ENCODE measurements at places on chromosomes 11 and 22. TPM values are rescaled to one million over a fixed set of nuclear protein-coding genes. Genes with fewer than 3 reads are reported as not detected.

- no peaks in the 10 kb centered on the region for H3K4me1 ChIP-seq
- H3K27me3 ChIP-seq = no peaks in the 10 kb centered on the region
- no peak overlapping the region for H3K4me3 ChIP-seq
- H3K27ac ChIP-seq = no peak overlapping the region
These were observed 1.6 kb upstream of the ELFN2 start for GRCh38 chr22:37428649-37429586.

GRCh38 chr11:79078999-79079398 lies 361.8 kb downstream of the TENM4 start:
- no peak overlapping the region for H3K4me3 ChIP-seq
- no peaks in the 10 kb centered on the region for H3K36me3 ChIP-seq
- DNase-seq = no peak
- no peaks in the 10 kb centered on the region for H3K27me3 ChIP-seq

DNA sequence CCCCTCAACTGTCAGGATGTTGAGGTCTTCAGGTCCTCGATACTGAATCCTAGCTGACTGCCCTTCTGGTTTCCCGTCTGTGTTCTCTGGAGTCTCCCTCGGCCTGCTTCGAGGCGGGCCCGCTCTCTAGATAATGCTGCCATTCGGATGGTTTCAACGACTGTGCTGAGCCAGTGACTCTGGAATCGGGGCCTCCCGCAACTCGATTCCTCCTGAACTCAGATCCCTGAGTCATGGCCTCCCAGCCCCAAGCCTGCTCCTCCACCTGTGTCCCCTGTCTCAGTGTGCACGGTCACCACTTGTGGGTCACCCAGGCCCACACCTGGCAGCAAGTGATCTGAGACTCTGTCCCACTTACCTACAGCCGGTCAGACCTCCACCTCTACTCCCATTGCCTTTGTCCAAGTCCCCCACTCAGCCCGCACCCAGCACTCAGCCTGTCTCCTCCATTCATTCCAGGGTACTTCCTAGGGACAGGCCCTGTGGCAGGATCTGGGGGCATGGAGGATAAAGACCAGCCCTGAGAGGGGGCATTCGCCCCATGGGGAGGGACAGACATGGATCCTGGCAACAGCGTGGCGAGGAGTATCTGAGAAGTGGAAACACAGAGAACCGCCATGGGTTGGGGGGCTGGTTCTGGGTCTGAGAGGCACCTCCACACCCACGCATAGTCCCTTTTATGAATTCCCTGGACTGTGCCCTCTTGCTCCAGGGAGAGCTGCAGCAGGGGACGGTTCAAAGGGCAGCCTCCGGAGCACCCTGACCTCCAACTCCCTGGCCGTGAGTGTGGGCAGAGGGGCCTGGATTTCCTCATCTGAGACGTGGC lies 14.3 kb downstream of the MPST start:
- no peak overlapping the region for H3K27ac ChIP-seq
- no peak overlapping the region for H3K4me3 ChIP-seq

DNA sequence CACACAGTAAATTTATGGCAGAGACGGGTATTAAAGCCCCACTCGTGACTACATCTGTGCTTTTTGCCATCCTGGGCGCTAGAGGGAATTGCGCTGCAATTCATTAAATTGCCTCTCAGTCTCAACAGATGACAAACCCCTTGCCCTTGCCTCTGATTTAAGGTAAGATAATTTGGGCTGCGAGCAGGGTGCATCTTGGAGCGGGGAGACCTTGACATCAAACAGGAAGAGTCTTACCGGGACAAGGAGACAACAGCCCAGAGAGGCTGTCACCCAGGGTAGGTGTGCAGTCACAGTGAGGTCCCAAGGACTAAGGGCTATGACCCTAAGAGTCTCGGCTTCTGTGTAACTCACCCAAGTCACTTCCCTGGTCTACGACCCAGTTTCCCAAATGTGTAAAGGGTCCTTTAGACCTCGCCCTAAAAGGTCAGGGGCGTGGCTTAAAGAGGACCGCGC lies 449 bp upstream of the TOM1 start:
- DNase-seq = no peak
- H3K27ac ChIP-seq = peak overlapping the region; percentile 5
- H3K36me3 ChIP-seq = peaks cover 14% of the 10 kb centered on the region
- H3K4me1 ChIP-seq = peaks cover 17% of the 10 kb centered on the region
- H3K27me3 ChIP-seq = no peaks in the 10 kb centered on the region

GRCh38 chr11:1744891-1745700 lies 5.3 kb downstream of the IFITM10 start:
- H3K27ac ChIP-seq = no peak overlapping the region
- H3K4me1 ChIP-seq = no peaks in the 10 kb centered on the region
- H3K4me3 ChIP-seq = no peak overlapping the region
- H3K27me3 ChIP-seq = no peaks in the 10 kb centered on the region

DNA sequence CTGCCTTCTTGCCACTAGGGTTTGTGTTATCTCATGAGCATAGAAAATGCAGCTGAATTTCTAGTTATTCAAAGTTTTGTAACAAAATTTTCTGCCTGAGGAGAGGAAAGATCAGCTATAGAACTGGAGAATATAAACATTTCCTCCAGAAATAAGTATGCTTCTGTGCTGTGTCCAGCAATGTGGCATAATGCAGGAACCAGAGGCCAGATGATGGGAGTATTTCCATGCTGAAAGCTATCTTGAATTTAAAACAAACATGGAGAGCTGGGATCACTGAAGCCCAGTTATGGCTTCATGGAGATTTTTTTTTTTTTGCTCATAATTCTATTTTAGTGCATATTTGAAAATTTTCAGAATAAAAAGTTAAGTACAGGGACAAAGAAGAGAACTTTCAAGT lies 608.2 kb downstream of the SOX6 start:
- no peak for DNase-seq
- H3K27ac ChIP-seq = no peak overlapping the region
- H3K4me3 ChIP-seq = no peak overlapping the region
- no peaks in the 10 kb centered on the region for H3K4me1 ChIP-seq
- no peaks in the 10 kb centered on the region for H3K27me3 ChIP-seq

GRCh38 chr22:36027579-36027934 lies 1.1 kb downstream of the RBFOX2 start:
- peaks cover 38% of the 10 kb centered on the region for H3K4me1 ChIP-seq
- peak overlapping the region; percentile 84 for H3K4me3 ChIP-seq
- no peaks in the 10 kb centered on the region for H3K27me3 ChIP-seq
- DNase-seq = peak; percentile 52
- H3K27ac ChIP-seq = no peak overlapping the region

- H3K36me3 ChIP-seq = no peaks in the 10 kb centered on the region
- no peaks in the 10 kb centered on the region for H3K27me3 ChIP-seq
- no peaks in the 10 kb centered on the region for H3K4me1 ChIP-seq
- no peak for DNase-seq
These were observed 23.6 kb downstream of the MS4A6A start for GRCh38 chr11:60159284-60159683.

GRCh38 chr22:37206118-37206840 lies 6.0 kb downstream of the SSTR3 start:
- H3K36me3 ChIP-seq = no peaks in the 10 kb centered on the region
- no peak overlapping the region for H3K27ac ChIP-seq
- no peak for DNase-seq
- H3K4me1 ChIP-seq = no peaks in the 10 kb centered on the region

DNA sequence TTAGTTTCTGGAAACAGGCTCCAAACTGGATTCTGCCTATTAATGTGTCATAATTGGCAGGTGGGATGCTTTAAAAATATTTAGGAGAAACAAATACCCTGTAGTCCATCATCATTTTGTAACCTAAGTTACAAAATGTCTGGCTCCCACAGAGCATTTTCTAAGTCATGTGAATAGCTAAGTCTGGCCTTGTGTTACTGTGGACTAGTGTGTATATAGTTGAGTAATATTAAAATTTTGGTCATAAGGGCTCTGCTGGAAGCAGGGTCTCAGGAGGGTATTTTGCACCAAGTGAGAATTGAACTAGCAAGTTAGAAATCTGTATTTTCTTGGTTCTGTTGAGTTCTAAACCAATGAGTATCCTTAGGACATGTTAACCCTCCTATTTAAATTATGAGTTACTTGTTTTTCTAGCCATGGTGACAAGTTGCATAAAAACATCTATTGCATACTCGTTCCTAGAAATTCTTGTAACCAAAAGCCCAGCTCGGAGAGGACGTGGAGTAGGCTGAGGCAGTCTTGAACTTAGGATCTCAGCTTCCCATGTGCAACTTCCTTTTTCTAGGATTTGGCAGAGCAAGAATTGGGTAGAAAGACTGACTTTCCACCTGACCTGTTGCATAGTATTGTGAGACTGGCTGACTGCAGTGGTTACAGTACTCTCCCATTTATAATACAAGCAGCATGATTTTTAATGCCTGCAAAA lies 5.4 kb downstream of the PTPMT1 start:
- no peaks in the 10 kb centered on the region for H3K27me3 ChIP-seq
- no peak for DNase-seq
- H3K36me3 ChIP-seq = peaks cover 48% of the 10 kb centered on the region
- H3K27ac ChIP-seq = no peak overlapping the region
- H3K4me3 ChIP-seq = no peak overlapping the region

- peak; percentile 100 for DNase-seq
- peaks cover 93% of the 10 kb centered on the region for H3K4me1 ChIP-seq
- no peaks in the 10 kb centered on the region for H3K27me3 ChIP-seq
- H3K27ac ChIP-seq = peak overlapping the region; percentile 94
These were observed 107.1 kb upstream of the DDI1 start for GRCh38 chr11:103929170-103929903.

DNA sequence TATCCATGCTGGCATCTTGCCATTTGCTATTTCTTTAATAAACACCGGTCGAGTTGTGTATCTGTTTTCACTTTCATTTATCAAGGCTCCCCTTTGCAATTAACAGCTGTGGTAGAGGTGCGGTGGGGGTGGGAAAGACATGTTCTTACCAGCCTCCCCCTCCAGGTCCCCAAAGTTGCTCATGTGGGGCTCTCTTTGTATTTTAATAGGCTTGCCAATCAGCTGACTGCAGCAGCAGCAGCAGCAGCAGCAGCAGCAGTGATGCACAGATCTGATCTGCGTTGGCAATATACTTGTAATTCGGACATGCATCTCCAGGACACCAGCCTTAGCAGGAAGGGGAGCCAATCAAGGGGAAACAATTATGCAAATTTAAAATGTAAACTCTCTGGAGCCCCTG lies 40.3 kb upstream of the E2F8 start:
- H3K27ac ChIP-seq = peak overlapping the region; percentile 29
- DNase-seq = peak; percentile 78
- H3K4me3 ChIP-seq = peak overlapping the region; percentile 34
- H3K27me3 ChIP-seq = no peaks in the 10 kb centered on the region
- no peaks in the 10 kb centered on the region for H3K36me3 ChIP-seq
- H3K4me1 ChIP-seq = peaks cover 29% of the 10 kb centered on the region

DNA sequence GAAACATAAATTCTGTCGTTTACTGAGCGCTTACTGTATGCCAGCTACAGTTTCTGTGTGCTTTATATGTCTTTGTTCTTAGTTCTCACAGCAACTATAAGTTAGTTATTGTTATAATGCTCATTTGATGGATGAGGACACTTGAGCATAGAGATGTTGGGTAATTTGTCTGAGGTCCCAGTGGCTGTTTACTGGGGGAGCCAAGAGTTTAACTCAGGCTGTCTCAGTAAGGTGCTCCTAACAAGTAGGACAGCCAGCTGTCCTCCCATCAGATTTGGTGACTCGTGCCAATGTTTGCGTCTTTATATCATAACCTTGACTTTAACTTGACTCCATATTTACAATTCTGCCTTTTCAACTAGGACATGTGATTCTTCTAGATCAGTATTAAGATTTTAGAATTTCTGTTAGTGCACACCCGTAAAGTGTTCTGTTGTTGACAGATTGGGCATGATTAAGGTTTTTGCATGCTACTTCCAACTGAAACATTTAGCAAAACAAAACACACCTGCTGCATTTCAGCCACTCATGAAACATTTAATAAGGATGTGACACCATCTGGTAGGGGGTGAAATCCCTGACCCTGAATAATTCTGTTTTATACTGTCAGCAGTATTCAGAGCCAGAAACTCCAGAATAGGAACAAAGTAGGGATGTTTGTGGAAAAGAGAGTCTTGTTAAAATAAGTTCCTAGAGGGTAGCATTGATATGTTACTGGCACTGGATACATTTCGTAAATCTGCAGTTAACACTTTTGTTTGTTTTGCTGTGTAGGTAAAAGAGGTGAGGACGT lies 1.9 kb downstream of the REXO2 start:
- no peaks in the 10 kb centered on the region for H3K27me3 ChIP-seq
- peaks cover 19% of the 10 kb centered on the region for H3K4me1 ChIP-seq
- H3K27ac ChIP-seq = no peak overlapping the region
- DNase-seq = no peak
- no peaks in the 10 kb centered on the region for H3K36me3 ChIP-seq

DNA sequence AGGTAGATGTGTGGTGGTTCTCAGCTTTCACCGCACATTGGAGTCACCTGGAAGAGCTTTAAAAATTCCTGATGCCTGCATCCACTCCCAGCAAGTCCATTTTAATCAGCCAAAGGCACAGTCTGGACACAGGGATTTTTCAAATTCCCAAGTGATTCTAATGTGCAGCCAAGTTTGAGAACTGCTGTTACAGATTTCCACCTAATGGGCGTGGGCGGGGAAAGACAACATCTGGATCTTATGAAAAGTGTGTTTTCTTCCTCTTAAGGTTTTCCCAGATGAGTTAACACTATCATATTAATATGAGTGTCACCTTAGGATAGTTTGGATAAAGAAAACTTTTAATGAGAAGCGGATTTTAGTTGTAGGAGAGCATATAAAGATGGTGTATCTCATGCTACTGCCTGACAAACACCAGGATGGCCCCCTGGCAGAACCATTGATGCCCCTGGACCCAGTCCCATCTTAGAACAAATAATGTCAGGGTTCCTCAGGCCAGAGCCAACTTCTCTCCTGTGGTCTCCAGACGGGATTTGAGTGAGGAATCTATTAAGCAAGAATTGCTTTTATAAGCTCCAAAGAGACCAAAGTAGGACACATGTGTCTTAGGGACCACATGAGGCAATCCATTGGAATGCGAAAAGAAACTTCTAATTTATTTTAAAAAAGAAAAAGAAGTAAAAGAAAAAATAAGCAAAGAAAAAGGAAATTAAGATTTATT lies 31.9 kb downstream of the POU2AF1 start:
- DNase-seq = no peak
- peaks cover 30% of the 10 kb centered on the region for H3K36me3 ChIP-seq
- H3K27ac ChIP-seq = no peak overlapping the region
- H3K4me3 ChIP-seq = no peak overlapping the region
- no peaks in the 10 kb centered on the region for H3K27me3 ChIP-seq

GRCh38 chr11:106683435-106683834 lies 334.8 kb downstream of the GUCY1A2 start:
- no peak for DNase-seq
- no peaks in the 10 kb centered on the region for H3K27me3 ChIP-seq
- no peak overlapping the region for H3K27ac ChIP-seq
- H3K4me3 ChIP-seq = no peak overlapping the region
- no peaks in the 10 kb centered on the region for H3K4me1 ChIP-seq

MMP8 gene
- not detected for total RNA-seq

TMEM9B gene
- 40.0 TPM for total RNA-seq

AIFM3 gene
- not detected for total RNA-seq

CHRM1 gene
- not detected for total RNA-seq

Data from Karpas-422 (cell line).